Hematopoietic multipotent progenitor cell treated with erythropoietin and hydrocortisone succinate and interleukin-3 and kit ligand, for 15 days (in vitro differentiated cells): ENCODE measurements at places on chromosomes 7 and 10.
A peak's percentile ranks its signal among the peaks of the same experiment; 100 is the strongest.

- DNase-seq = no peak
Measured at GRCh38 chr10:87931836-87932230, 68.4 kb downstream of the PTEN start.

- DNase-seq = no peak
Measured at GRCh38 chr7:92343714-92344113, 97.9 kb downstream of the ANKIB1 start.

GRCh38 chr7:124635416-124635815, 130.2 kb downstream of the GPR37 start:
- DNase-seq = no peak

GRCh38 chr7:80659120-80660055, 20.9 kb downstream of the CD36 start:
- peak; percentile 72 for DNase-seq

DNA sequence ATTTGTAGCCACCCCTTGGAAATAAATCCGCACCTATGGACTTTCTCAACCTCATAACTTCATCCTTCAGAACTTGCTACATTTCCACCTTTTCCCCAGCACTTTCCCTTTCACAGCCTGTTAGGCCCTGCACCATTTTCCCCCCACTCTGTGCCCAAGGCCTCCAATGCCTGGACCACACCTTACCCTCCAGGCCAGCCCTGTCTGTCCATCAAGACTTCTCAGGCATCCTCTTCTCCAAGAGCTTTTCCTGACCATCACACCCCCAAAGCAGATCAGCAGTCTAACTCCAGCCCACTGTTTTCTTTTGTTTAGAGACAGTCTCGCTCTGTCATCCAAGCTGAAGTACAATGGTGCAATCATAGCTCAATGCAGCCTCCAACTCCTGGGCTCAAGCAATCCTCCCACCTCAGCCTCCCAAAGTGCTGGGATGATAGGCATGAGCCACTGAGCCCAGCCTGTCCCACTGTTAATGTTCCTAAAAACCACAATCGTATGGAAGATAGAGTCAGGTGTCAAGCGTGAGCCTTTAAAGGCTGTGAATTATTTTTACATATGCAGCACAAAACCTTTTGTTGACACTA, 116.8 kb downstream of the PARD3 start:
- no peak for DNase-seq

- no peak for DNase-seq
Measured at GRCh38 chr10:102121739-102122372, 1.7 kb upstream of the LDB1 start.

GRCh38 chr7:121002048-121002756, 13.7 kb downstream of the CPED1 start:
- DNase-seq = no peak

GRCh38 chr7:110296321-110296720, 794.6 kb upstream of the LRRN3 start:
- DNase-seq = no peak

- no peak for DNase-seq
Measured at GRCh38 chr10:15043674-15044073, at the start of gene OLAH. OLAH (plus strand) TSS chr10:15043943; CDS start chr10:15047289, 3,346 bp downstream.

DNA sequence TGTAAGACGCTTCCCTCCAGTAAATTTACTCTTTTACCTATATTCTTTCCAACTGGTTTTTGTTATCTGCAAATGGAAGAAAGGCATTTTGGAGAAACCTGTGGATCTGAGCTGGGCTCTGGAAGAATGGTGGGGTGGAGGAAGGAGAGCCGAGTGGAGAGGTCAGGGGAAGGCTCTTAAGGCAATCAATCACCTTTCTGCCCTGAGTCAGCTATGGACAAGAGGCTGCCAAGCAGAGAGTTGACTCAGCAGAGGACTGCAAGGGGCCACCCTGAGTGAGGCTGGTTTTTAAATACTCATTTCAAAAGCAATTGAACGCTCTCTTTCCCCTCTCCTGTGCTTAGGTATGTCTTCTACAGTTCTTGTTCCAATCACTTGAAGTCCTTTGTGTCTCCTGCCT, 81.8 kb downstream of the SPAG6 start:
- DNase-seq = no peak

- no peak for DNase-seq
Measured at GRCh38 chr7:22393913-22394729, 37.2 kb upstream of the RAPGEF5 start.

DNA sequence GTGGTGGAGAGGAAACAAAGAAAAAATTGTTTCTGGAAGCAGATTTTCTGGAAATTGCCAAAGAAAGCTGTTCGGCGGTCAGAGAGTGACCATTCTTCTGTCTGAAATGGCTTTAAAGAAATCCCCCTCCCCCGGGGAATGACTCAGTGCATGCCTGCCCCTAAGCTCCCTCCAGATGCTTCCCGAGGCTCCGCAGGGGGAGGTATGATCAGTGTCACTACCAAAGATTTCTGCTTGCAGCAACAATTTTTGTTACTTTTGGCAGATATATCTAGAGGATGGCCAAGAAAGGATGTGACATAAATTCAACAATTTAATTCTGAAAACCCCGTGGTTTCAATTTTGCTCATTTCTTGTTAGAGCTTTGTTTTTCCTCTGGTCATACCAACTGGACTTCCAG, 163.9 kb downstream of the JCAD start:
- DNase-seq = no peak

- no peak for DNase-seq
Measured at GRCh38 chr10:3579845-3580244, 205.2 kb downstream of the KLF6 start.

GRCh38 chr7:132417103-132417906, 159.0 kb downstream of the PLXNA4 start:
- DNase-seq = no peak

GRCh38 chr7:81081616-81082015, 162.8 kb upstream of the SEMA3C start:
- DNase-seq = no peak

GRCh38 chr10:83945982-83946718, 193.2 kb upstream of the GHITM start:
- no peak for DNase-seq

DNA sequence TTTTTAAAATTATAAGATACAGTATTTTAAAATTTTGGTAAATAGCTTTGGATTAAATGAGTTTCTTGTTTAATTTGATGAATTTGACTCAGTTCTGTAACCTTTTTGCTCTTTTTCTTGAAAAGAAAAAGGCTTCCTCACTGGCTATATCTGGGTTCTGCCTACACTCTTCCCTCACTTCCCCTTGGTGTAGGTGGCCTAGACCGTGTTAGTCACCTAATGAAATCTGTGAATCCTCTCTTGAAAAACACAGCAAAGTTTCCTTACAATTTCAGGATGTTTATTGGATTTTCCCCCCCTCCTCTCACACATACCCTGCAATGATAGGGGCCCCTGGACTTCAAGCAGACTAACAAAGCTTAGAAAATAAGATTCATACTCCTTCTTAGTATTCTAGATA, 231.6 kb downstream of the ADK start:
- no peak for DNase-seq

DNA sequence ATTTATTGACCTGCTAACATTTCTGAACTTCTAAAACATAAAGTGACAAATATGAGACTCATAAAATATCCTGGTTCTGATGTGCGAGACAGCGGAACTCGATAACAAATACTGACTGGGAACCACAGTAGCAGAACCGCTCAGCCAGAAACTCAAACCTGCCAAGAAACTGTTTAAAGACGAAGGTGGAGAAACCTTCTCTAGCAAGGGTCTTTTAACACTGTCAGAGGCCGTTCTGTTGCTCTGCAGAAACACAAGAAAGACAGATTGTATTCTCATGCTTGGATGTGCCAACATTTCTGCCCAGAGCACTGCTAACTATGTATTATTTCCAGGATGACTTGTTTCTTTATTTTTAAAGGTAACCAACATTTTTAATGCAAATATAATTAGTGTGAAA, 514.8 kb upstream of the ADARB2 start:
- DNase-seq = no peak

DNA sequence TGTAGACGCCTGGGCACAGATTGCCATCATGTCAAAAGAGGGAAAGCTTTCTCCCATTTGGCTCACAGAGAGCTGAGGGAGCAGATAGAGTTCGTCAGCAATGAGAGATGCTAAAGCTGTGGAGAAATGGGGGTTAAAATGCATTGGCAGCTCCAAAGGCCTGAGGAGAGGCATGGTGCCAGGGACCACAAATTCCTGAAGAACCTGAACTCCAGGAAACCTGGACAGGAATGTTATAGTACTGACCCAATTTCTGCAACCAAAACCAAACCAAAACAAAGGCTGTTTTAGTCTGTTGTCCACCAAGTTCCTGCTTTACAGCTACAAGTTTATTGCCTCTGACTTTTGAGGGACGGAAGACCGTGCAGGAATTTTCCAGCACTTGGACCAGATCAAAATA, 575.7 kb downstream of the REEP3 start:
- DNase-seq = no peak

- no peak for DNase-seq
Measured at GRCh38 chr7:40694991-40695390, 560.2 kb downstream of the SUGCT start.

- DNase-seq = no peak
Measured at GRCh38 chr7:38873433-38873832, 35.6 kb downstream of the VPS41 start.

DNA sequence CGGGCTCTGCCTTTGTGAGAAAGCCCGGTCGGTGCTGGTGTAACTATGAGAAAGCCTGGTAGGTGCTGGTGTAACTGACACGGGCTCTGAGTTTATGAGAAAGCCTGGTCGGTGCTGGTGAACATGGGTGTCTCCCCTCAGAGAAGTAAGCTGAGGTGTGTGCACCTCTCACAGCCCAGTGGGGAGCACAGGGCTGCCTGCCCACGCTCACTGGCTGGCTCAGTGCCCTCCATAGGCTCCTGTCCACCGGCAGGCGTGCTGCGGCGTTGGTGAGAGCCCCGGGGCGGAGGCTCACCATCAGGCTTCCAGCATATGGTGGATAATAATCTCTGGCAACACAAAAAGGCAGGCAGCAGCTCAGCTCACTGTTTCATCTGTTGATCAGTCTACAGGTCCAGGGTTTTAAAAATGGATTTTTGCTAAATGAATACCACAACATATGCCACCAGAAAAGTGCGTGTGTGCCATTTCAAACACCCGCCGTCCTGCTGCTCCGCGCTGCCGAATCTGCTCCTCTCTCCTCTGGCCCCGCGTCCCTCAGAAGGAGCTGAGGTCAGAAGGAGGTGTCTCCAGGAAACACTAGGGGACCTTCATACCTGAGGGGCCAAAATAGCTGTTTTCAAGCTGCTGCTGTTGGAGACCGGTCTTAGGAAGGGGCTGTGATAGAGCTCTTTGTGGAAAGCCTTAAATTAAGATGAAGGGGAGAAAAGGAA, 365.7 kb downstream of the DNAJB6 start:
- no peak for DNase-seq

- DNase-seq = no peak
Measured at GRCh38 chr7:70719125-70719524, 412.8 kb upstream of the GALNT17 start.

DNA sequence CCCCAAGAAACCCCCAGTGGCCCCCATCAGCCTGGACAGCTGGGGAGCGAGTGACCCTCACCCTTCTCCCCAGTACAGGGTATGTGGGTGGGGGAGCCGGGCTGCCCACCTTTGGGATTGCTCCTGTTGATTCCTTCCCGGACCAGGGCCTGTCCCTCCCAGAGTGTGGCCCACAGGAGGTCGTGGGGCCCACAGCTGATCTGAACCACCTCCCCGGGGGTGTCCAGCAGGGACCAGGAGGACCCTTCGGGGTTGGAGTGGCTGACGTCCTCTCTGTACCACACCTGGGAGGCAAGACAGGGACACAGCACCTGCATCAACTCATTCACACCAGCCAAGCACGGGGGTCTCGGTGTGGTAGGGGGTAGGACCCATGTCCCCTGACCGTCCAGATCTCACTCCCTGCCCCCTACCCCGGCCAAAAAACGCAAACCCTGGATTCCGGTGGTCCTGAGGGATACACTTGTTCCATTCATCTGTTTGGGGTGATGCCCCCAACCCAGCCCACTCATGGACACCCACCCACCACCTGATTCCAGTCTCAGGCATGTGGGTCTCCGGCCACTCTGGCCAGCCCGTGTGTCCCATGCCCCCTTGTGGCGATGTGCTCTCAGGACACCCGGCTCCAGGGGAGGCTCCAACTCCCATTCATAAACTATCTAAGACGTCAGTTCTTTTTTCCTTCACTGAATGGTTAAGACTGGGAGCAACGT, 10.9 kb downstream of the TECPR1 start:
- peak; percentile 27 for DNase-seq

- no peak for DNase-seq
Measured at GRCh38 chr10:18203471-18203870, 63.2 kb downstream of the CACNB2 start.

DNA sequence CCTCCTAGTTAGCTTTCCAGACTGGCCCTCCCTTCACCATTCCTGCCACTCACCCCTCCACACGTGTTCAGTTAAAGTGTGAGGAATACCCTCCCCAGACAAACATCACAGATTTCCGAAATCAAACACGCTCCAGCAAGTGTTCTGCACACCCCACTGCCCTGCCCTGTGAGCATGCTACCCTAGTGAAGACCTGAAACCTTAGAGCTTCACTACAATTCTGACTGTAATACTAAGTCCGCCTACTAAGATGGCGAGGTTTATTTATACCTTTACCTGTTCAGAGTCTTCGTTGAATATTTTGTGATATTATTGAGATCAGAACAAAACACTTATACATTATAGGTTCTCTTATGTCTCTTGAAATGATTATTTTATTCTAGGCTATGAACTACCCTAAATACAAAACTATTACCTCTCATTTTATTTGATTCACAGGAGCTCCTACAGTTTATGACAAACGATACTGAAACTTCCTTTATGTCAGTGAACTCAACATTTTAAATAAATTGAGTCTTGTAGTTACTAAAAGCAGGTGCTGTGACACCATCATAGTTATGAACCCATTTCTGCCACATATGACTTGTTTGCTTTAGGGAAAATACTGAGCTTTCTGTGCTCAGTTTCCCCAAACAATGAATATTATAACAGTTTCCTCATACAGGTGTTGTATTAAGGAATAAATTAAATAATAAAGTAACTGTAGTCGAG, 8.6 kb downstream of the SCIN start:
- no peak for DNase-seq

DNA sequence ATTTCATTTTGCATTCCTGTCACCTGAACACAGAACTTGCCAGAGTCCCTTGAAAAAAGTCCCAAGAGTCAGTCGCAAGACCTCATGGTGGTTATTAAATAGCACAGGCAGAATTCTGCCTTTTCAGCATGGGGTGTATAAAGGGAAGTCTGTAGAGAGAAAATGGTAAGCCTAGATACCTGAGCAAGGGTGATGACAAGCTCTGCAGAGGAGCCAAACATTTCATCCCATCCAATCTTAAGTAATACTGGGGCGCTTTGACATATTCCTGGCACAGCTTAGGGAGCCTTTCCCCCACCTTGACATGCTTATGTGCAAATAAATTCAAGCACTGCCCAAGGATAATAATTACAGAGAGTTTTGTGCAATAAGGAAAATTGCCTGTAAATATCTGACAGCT, 213.0 kb downstream of the INHBA start:
- no peak for DNase-seq

DNA sequence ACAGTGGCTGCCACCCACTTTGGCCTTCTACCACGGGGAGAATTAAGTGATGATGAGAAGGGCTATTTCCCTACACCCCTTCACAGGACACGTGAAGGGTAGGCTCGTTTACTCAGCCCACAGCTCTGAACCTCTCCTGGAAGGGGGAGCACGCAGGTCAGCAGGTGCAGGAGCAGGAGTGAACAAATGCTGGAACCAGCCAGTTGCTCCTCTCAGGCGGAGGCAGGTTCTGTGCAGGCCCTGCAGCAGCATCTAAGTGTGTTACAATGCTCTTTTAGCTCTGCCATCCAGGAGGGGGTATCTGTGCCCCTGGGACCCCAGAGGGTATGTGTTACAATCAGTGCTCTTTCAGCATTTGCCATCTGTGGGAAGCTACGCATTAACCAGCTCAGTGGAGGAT, 61.2 kb downstream of the AHR start:
- DNase-seq = no peak

- no peak for DNase-seq
Measured at GRCh38 chr7:137987018-137987349, 14.9 kb downstream of the CREB3L2 start.
